ENCODE measurements at places on chromosomes 4 and X.

DNA sequence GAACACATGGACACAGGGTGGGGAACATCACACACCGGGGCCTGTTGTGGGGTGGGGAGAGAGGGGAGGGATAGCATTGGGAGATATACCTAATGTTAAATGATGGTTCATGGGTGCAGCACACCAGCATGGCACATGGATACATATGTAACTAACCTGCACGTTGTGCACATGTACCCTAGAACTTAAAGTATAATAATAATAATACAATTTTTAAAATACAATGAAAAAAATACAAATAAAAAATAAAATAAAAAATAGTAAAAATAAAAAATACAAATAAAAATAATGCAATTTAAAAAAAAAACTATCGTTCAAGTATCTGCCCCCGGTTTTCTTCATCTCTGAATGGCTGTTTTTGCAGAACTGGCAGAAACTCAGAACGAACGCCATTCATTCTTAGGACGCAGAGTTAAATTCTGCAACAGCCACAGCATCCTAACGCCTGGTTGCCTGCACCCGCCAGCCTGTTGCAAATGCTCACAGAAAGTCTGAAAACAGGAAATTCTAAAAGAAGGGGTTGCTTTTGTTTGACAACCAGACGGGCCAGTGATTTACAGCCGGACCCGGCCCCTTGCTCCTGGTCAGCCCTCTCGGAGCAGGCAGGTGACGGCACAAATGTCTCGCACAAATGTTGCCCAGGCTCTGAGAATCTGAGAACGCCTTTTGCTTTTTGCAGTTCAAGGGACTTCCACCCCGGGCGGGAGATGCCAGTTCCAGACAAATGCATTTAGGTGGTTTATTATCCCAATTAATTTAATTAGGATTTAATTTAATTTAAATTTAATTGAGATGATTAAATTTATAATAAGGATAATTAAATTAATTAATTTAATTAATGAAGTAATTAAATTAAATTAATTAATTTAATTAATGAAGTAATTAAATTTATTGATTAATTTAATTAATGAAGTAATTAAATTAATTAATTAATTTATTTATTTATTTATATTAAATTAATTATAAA is 47.8 kb downstream of the CRLF2 start:
- DNase-seq = no peak

- no peak for DNase-seq
These were observed 46.2 kb upstream of the TXK start for GRCh38 chr4:48180234-48180633.

DNA sequence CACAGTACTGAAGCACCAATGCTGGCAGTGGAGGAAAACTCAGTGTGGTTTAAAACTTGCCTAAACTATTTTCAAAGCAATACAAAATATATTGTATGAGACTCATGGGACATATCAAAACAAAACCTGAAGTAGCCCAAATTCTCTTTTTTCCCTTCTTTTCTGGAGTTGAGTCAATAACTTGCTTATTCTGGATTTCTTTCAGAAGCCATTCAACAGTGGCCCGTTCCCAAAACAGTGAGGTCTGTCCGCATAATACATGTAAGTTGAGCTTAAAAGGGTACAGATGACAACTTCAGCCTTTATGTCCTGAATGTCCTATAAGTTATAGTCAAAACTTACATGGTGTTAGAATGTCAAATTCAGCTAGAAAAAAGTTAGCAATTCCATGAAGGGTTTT is 100.8 kb downstream of the SHISA3 start:
- DNase-seq = no peak

GRCh38 chrX:24988314-24988713 is 27.5 kb downstream of the ARX start:
- no peak for DNase-seq

DNA sequence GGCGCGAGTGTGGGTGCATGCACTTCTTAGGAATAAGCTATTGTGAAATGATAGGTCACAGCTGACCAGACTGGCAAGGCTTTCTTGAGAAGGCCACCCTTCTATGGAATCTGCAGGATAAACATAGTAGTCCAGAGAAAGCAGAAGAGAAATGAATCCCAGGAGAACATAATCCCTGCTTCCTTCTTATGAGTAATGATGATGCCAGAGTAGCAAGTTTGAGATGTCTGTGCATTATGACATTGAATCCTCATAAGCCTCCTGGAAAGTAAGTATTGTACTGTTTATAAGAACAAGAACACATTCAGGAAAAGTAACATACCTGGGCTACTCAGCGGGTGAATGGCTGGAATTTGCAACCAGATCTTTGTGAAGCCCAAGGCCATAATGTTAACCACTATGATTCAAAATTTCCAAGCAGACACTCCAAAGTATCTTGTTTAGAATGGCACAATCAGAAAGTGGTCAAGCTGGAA is 272.1 kb upstream of the HS3ST1 start:
- DNase-seq = no peak

Data from GOT3 (cell line).